ENCODE measurements at places on chromosomes 5 and 9. TPM values are rescaled to one million over a fixed set of nuclear protein-coding genes. Genes with fewer than 3 reads are reported as not detected.

Gene IQGAP2
- 19.5 TPM for polyA plus RNA-seq

Gene CCNH
- polyA plus RNA-seq, result 50.2 TPM

Gene IRX4
- not detected for polyA plus RNA-seq

Gene HTR1A
- not detected for polyA plus RNA-seq

Gene CCDC152
- polyA plus RNA-seq, result 3.1 TPM

Gene TMEM171
- 5.4 TPM for polyA plus RNA-seq

Gene RUFY1
- 30.5 TPM for polyA plus RNA-seq

Gene CARTPT
- polyA plus RNA-seq, result not detected

Gene MAPKAP1
- 69.6 TPM for polyA plus RNA-seq

Gene FOXD4L6
- not detected for polyA plus RNA-seq

Gene MPDZ
- polyA plus RNA-seq, result not detected

Gene CDO1
- not detected for polyA plus RNA-seq

Gene RACK1
- 2,565 TPM for polyA plus RNA-seq

Measured in naive thymus-derived CD8-positive, alpha-beta T cell (primary cell).